Activated CD4-positive, alpha-beta T cell treated with anti-CD3 and anti-CD28 coated beads for 36 hours (primary cell): ENCODE measurements at places on chromosomes 1 and 21. TPM values are rescaled to one million over a fixed set of nuclear protein-coding genes. Genes with fewer than 3 reads are reported as not detected.
A peak's percentile ranks its signal among the peaks of the same experiment; 100 is the strongest.

- DNase-seq = no peak
- H3K4me1 ChIP-seq = peaks cover 21% of the 10 kb centered on the region
- H3K36me3 ChIP-seq = no peaks in the 10 kb centered on the region
- H3K4me3 ChIP-seq = no peak overlapping the region
- no peak overlapping the region for H3K27ac ChIP-seq
Measured at GRCh38 chr1:93815366-93816110, 63.5 kb downstream of the DNTTIP2 start.

DNA sequence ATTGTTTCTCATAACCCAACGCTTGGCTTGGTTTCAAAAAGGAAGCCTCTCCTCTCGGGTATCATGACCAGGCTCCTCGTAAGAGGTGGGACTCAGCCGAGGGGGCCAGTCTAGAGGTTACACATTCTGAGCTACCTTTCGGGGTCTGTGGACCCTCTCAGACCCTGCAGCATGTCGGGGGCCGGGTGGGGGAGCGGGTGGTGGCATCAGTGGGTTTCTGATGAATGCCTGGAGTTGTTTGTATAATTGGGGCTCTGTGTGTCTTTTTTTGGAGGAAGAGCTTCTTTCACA is 229.3 kb downstream of the CAMTA1 start:
- H3K4me3 ChIP-seq = no peak overlapping the region
- H3K36me3 ChIP-seq = no peaks in the 10 kb centered on the region
- H3K27ac ChIP-seq = no peak overlapping the region
- H3K4me1 ChIP-seq = no peaks in the 10 kb centered on the region
- DNase-seq = no peak

The FCRL1 gene
- not detected for total RNA-seq

DNA sequence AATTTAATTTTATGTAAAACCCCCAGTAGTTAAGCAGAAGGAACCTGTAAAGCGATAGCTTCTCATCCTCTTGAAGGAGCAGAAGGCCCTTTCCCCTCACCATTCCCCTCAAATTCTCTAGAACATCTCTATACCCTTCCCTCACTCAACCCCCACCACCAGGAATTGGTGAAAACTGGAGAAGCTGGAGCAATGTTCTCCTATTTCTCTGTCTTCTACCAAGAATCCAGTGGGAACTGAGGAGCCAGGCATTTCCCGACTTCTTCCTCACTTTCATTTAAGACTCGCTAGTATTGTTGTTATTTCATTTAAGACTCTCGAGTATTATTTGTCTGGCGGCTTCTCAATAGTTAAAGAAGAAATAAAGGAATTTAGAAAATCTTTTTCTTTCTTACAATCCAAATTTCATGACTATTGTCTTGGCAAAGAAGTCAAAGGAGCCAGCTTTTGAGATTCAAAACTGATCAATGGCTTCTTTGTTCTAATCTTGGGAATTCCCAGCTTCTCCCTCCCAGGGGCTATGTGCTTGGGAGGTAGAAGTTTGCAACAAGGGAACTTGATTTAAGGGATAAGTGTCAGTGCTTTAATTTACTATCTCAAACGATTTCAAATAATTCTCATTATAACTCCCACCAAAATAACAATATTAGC is 253.3 kb upstream of the ADGRL2 start:
- no peaks in the 10 kb centered on the region for H3K27me3 ChIP-seq
- H3K36me3 ChIP-seq = no peaks in the 10 kb centered on the region
- peaks cover 6% of the 10 kb centered on the region for H3K4me1 ChIP-seq
- H3K4me3 ChIP-seq = no peak overlapping the region
- H3K27ac ChIP-seq = no peak overlapping the region

DNA sequence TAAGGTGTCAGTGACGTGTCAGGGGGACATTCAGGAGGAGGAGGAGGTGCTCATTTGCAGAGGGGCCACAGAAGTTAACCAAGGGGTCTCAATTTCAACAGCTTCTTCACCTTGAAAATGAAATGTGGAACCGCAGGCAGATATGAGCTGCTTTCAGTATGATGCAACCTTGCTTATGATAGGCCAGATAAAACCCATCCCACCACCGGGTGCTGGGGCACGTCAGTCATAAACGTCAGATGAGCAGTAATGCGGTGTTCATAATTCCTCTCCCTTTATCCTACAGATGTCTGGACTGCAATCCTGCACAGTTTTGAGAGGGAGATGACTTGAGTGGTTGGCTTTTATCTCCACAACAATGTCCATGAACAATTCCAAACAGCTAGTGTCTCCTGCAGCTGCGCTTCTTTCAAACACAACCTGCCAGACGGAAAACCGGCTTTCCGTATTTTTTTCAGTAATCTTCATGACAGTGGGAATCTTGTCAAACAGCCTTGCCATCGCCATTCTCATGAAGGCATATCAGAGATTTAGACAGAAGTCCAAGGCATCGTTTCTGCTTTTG is 1.7 kb downstream of the PTGFR start:
- no peaks in the 10 kb centered on the region for H3K36me3 ChIP-seq
- H3K4me3 ChIP-seq = no peak overlapping the region
- DNase-seq = no peak
- peaks cover 5% of the 10 kb centered on the region for H3K4me1 ChIP-seq
- H3K27ac ChIP-seq = no peak overlapping the region

The FMO4 gene
- 2.8 TPM for total RNA-seq

DNA sequence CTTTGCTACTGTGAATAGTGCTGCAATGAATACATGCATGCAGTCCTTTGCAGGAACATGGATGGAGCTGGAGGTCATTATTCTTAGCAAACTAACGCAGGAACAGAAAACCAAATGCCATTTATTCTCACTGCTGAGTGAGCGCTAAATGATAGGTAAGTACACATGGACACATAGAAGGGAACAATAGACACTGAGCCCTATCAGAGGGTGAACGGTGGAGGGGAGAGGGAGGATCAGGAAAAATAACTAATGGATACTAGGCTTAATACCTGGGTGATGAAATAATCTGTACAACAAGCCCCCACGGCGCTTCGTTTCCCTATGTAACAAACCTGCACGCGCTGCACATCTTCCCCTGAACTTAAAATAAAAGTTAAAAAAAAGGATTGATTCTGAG is 8.9 kb downstream of the NIBAN1 start:
- H3K4me1 ChIP-seq = peaks cover 20% of the 10 kb centered on the region
- no peak for DNase-seq
- no peak overlapping the region for H3K4me3 ChIP-seq
- H3K36me3 ChIP-seq = peaks cover 5% of the 10 kb centered on the region
- no peaks in the 10 kb centered on the region for H3K27me3 ChIP-seq
- H3K27ac ChIP-seq = no peak overlapping the region

The WLS gene
- not detected for total RNA-seq

GRCh38 chr1:92310185-92310597 is 11.3 kb downstream of the RPAP2 start:
- no peaks in the 10 kb centered on the region for H3K27me3 ChIP-seq
- no peak overlapping the region for H3K4me3 ChIP-seq
- peaks cover 34% of the 10 kb centered on the region for H3K36me3 ChIP-seq
- no peak overlapping the region for H3K27ac ChIP-seq
- no peak for DNase-seq

The S100A1 gene
- total RNA-seq = not detected

The SLC45A1 gene
- total RNA-seq = 0.49 TPM

The DAB1 gene
- total RNA-seq = not detected

DNA sequence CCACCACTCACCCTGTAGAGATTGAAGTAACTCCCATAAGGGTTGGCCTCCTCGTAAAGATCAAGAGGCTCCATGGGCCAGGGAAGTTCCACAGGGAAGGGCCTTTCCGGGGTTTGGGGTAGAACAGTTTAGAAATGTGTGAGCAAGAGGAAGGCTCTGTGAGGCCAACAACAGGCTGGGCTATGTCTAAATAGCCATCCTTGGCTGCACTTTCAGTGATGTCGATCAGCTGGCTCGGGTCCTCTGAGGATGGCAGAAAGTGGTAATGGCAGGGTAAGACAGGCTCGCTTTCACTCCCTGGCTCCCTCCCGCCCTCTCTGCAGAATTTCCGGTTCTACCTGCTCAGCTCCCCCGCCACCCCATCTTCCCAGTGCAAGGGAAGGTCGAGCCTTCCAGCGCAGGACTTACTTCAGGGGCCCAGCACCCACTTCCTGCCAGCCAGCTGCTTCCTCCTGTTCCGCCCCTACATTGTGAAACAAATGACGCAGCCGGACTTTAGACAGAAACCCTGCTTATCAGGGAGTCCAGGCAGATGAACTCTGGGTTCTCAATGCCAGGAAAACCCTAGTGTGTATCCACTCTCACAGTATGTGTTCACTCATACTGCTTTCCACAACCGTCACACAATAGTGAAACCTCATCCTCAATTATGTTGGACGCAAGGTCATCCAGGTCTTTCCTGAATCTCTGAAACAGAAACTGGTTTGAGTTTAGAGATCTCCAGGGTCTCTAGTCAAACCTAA is 7.3 kb downstream of the F11R start:
- H3K4me1 ChIP-seq = peaks cover 31% of the 10 kb centered on the region
- no peaks in the 10 kb centered on the region for H3K27me3 ChIP-seq
- no peaks in the 10 kb centered on the region for H3K36me3 ChIP-seq

The AGRN gene
- total RNA-seq = 22.7 TPM

DNA sequence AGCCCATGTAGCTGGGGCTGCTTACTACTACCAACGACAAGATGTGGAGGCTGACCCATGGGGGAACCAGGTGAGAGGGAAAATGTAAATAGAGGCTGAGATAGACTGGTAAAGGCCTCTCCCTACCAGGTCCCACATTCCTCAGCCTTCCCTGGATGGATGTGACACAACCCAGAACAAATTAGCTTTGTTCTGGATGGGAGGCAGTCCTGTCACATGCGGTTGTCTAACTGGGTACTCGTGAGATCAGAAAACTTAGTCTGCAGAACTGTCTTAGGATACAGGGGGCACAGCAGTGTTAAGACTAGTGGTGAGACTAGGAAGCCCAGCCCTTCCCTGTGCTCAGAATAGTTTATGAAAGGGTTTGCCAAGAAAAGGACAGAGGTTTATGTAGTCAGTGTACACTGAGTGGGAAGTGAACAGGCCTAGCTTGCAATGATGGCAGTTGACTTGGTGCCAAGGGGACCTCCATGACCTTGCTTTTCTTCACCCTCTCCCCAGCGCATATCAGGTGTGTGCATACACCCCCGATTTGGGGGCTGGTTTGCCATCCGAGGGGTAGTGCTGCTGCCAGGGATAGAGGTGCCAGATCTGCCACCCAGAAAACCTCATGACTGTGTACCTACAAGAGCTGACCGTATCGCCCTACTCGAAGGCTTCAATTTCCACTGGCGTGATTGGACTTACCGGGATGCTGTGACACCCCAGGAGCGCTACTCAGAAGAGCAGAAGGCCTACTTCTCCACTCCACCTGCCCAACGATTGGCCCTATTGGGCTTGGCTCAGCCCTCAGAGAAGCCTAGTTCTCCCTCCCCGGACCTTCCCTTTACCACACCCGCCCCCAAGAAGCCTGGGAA is 8.4 kb downstream of the MMACHC start:
- H3K27me3 ChIP-seq = no peaks in the 10 kb centered on the region
- no peak overlapping the region for H3K4me3 ChIP-seq
- peaks cover 33% of the 10 kb centered on the region for H3K36me3 ChIP-seq
- H3K4me1 ChIP-seq = peaks cover 2% of the 10 kb centered on the region
- H3K27ac ChIP-seq = peak overlapping the region; percentile 7
- DNase-seq = no peak

- peaks cover 21% of the 10 kb centered on the region for H3K27me3 ChIP-seq
- no peak for DNase-seq
- no peak overlapping the region for H3K4me3 ChIP-seq
- peaks cover 3% of the 10 kb centered on the region for H3K4me1 ChIP-seq
- no peak overlapping the region for H3K27ac ChIP-seq
Measured at GRCh38 chr21:38925478-38925877, 119.7 kb downstream of the ETS2 start.

GRCh38 chr1:212261361-212261929 is 23.8 kb upstream of the PPP2R5A start:
- no peaks in the 10 kb centered on the region for H3K27me3 ChIP-seq
- no peaks in the 10 kb centered on the region for H3K36me3 ChIP-seq
- H3K4me3 ChIP-seq = no peak overlapping the region

- no peak for DNase-seq
- no peak overlapping the region for H3K27ac ChIP-seq
- H3K4me1 ChIP-seq = no peaks in the 10 kb centered on the region
- no peaks in the 10 kb centered on the region for H3K36me3 ChIP-seq
Measured at GRCh38 chr1:190940951-190941350, 463.3 kb upstream of the BRINP3 start.

The FCGR2B gene
- not detected for total RNA-seq

DNA sequence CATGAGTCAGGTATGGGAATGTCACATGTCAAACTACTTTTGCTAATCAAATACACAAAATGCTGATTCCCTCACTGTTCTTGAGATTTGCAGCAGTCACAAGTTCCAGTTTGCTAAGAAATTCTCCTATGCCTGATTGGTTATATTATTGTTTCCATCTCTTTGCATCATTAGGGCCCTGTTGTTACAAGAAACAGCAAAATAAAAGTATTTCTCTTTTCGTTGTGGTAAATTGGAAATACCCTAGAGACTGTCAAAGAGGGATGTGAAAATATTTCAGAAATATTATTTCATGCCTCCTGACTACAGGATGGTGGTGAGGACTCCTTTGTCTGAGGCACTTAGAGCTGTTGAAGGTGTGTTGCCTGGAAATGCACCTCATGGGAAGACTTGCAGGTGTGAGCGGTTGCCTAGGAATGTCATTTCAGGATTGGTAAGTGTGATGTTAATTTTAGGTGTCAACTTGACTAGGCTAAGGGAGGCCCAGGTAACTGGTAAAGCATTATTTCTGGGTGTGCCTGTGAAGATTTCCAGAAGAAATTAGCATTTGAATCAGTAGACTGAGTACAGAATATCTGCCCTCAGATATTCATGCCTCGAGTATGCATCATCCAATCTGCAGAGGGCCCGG is 117.4 kb downstream of the ROR1 start:
- no peak overlapping the region for H3K27ac ChIP-seq
- H3K27me3 ChIP-seq = peaks cover 3% of the 10 kb centered on the region
- no peaks in the 10 kb centered on the region for H3K4me1 ChIP-seq

DNA sequence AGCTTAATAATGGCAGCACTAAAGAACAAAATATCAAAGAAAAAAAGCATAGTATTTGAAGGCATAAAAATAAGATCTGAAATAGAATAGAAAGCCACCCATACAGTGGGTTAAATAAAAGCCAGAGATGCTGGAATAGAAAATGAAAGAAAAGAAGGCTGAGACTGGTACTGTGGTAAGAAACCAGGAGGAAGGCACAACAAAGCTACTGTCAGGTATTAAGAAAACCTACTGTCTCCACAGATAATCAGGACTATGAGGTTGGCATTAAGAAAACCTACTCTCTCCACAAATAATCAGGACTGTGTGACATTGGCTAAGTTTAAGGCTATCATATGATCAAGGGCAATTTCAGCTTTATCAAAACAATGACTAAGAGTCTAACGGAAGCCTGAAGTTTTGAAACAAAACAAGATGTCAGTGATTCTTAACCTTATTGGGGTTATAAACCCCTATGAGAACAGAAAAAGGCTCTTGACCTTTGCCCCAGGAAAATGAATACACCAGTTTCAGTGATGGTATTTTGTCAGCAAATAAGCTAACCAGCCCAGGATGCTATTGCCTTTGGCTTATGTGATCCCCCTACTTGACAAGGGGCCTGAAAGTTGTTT is 24.4 kb downstream of the MCOLN2 start:
- no peak for DNase-seq
- peaks cover 19% of the 10 kb centered on the region for H3K36me3 ChIP-seq
- H3K4me1 ChIP-seq = peaks cover 62% of the 10 kb centered on the region
- H3K27me3 ChIP-seq = no peaks in the 10 kb centered on the region
